ENCODE measurements at places on chromosomes 12 and 14.

- DNase-seq, result no peak
Observed at GRCh38 chr12:126883697-126884096, 1383.3 kb upstream of the TMEM132C start.

DNA sequence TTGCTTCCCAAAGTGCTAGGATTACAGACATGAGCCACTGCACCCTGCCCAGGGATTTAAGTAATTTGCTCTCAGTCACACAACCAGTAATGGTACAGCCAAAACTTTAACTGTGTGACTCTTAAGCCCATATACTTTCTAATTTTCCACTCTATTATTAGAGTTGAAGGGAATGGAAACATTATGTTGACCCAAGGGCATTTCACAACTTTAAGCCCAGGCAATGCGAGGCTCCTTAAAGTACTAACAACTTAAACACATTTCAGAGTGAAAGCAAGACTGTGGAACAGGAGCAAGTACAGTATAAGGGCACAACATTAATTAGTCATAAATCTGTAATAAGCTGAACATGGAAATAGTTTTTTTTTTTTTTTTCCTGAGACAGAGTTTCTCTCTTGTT lies 39.8 kb downstream of the BAZ1A start:
- no peak for DNase-seq

- DNase-seq, result no peak
Observed at GRCh38 chr12:8781381-8782127, 40.9 kb upstream of the A2ML1 start.

- no peak for DNase-seq
Observed at GRCh38 chr12:59393506-59393905, 202.3 kb upstream of the SLC16A7 start.

- DNase-seq, result no peak
Observed at GRCh38 chr14:100634026-100634425, 46.8 kb upstream of the BEGAIN start.

DNA sequence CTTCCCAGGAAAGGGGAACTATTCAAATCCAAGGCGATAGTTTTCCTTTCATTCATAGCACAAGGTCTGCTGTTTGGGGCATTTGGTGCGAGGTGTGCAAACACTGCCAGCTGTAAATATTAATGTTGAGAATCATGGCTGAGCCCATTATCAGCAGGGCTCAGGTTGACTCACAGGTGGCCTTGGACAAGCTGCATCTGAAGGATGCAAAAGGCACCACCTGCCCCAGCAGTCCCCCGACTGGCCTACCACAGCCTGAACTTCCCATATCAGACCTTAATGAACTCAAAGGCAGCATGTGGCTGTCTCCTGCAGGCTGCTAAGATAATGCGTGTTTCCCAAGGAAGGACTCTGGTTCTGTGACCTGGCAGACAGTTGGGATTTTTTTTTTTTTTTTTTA lies 93.3 kb upstream of the MAP1LC3B2 start:
- DNase-seq, result no peak

- no peak for DNase-seq
Observed at GRCh38 chr12:52354200-52354599, 13.1 kb downstream of the KRT85 start.

DNA sequence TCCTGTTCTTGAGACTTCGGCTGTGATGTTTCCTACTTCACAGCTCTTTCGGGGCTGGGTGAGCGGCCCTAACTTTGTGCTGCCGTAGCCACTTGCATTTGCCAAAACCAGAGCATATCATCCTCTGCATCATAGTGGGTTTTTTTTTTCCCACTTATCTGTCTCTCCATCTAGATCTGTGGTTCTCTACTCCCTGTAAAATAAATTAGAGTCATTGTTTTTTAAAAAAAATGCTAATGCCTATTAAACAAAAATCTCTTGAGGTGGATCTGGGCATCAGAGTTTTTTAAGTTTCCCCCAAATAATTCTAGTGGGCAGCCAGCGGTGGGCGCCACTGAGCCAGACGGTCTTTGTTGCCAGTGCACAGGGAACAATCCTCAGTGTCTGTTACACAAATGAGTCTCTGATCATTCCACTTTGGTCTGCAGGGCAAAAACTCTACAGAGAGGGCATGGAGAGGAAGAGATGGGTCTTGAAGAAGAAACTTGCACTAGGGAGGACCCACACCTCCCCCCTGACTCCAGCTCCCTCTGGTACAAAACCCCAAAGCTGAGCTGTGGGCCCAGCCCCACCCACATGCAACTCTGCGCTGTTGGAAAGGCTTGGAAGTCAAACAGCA lies 62.4 kb upstream of the BCL2L14 start:
- DNase-seq, result no peak

- DNase-seq, result no peak
Observed at GRCh38 chr14:20343862-20344220, 406 bp downstream of the PARP2 start.

DNA sequence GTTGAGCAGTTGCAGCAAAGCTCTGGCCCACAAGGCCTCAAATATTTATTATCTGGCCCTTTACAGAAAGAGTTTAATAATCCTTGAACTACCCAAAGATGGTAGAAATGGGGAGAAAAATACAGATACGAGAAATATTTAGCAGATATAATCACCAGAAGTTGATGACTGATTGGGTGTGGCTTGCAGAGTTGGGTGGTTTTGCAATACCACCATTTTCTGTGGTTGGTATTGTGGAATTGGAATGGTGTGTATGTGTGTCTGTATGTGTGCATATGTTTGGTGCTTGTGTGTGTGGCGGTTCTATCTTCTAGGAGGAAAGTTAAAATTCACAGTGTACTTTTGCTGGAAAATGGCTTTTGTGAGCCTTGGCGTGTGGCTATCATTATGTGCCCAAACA lies 85.4 kb upstream of the MANSC4 start:
- DNase-seq, result no peak

DNA sequence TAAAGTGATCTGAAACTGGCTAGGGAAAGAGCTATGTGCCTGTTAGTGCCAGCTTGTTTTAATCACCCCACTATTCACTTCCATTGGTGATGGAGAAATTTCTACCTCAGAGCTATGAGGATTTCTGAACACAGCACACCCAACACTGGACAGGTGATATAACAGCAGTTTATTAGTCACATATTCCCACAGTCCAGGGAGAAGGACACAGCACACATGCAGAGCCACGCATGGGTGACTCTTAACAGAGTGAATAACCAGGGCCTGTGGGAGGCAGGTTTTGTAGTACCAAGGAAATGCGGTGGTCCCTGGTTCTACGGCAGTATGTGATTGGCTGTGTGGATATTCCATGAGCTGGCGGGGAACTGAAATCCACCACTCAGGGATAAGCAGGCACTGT lies 455.1 kb downstream of the BTG1 start:
- DNase-seq, result no peak

- DNase-seq, result no peak
Observed at GRCh38 chr12:115450017-115450416, 766.0 kb upstream of the TBX3 start.

GRCh38 chr12:86929962-86930361 lies 673.8 kb upstream of the MGAT4C start:
- no peak for DNase-seq

- DNase-seq, result no peak
Observed at GRCh38 chr12:72540811-72541210, 268.6 kb downstream of the TRHDE start.

DNA sequence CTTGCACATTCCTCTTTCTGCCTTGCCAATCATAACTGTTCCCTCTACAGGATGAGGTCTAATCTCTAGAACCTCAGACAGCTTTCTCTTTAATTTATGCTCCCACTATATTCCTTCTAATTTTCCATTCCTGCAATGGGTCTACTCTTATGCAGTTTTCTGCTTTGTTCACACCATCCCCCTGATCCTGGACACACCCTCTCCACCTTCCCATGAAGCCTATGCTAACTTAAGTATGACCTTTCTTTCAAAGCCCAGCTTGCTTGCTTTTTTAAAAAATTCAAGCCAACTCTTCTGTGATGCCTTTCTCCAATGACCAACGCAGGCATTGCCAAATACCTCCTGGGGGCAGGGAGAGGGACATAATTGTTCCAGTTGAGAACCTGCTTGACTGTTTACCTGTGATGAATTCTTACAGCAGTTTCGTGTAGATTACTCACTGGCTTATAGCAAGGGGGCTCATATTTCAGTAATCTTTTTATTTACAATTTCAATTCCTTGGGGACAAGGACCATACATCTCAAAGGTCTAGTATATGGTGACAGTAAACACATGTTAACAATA lies 7.8 kb downstream of the SLC38A1 start:
- no peak for DNase-seq

- DNase-seq, result no peak
Observed at GRCh38 chr12:77229640-77230442, 164.5 kb upstream of the E2F7 start.

DNA sequence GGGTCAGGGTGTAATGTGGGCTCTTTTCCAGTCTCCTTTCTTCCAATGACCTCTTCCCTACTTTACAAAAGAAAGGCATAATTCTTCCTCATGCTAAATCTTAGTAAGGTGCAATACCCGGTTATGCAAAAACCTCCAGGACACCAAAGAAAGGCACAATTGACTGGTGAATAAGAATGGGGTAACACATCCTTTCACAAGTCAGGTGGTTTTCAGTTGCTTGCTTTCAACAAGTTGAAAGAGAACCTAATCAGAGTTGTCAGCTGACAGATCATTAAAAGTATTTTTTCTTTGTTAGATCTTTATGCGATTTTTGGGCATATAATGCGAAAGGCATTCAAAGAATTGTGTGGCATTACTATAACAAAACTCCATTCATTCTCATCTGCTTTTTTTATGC lies 1.3 kb upstream of the AEBP2 start:
- DNase-seq, result no peak

DNA sequence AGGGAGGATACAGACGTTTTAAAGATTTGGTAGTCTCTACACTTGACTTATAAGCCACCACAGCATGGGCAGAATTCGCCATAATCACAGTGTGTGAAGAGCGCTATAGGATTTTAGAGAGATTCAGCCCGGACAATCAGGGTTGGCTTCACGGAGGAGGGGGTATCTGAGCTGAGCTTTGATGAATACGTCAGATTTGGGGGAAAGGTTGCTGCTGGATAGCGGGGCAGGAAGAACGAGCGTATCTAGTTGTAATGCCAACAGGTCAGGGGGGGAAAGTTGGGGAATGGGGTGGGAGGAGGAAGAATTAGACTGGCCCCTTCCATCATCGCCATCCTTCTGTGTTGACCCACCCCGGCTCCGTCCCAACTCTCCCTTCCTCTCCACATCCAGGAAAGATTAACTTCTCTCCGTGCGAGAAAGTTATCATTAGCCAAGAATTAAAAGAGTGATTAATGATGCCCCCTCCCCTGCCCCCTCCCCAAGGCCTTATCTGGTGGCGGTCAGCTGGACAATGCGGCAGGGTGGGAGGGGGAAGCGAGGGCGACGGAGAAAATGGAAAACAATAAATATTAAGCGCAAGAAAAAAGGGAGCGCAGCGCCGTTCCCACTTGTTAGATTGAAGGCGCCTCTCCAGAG lies 13.5 kb upstream of the GPATCH2L start:
- DNase-seq, result no peak

GRCh38 chr12:28253161-28253641 lies 62.9 kb downstream of the CCDC91 start:
- DNase-seq, result no peak

DNA sequence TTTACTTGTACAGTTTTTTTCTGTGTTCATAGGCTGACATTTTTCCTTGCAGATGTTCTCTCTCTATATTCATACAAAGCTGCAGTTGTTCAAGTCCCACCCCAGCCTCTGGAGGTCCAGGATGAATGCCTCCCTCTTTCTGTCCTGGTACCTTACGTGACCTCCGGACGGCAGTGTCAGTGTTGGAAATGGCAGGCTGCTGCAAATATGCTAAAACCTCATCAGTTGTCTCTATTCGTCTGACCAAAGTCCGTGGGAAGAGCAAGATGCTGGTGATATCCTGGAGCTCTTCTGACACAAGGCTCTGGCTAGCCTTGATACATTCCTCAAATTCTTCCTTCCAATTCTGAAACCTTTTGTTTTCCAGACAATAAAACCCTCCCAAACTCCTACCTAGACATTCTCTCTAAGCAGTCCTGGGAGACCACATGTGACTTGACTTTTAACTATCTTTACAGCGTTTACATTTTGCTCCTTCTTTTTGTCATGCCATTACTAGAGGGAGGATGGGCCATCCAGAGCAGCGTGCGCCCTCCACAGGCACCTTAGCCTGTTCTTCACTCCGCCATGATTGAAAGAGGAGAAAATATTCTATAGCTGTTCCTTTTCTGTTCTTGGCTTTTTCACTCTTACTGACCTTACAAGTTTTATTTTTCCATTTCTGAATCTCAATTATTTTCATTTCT lies 143.6 kb downstream of the RGS6 start:
- DNase-seq, result no peak

GRCh38 chr12:130987151-130987931 lies 33.6 kb downstream of the ADGRD1 start:
- no peak for DNase-seq

DNA sequence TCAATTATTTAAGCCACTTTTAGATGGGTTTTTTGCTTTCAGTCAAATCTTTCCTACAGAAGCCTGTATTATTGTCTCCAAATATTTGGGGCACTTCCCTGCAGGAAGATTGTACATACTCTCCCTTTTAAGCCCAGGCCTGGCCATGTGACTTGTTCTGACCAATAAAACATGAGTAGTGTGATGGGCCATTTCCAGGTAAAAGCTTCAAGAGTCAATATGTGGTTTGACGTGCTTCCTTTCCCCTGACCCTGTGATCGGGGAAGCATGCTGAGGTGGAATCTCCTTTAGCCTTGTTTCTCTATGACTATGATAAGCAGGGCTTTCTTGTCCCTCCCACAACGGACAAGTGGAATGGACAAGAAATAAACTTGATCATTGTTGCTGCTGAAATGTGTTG lies 14.2 kb upstream of the NIN start:
- DNase-seq, result no peak

GRCh38 chr12:51520576-51521325 lies 70.3 kb upstream of the SCN8A start:
- DNase-seq, result no peak

- DNase-seq, result no peak
Observed at GRCh38 chr12:105480162-105480561, 149.7 kb downstream of the C12orf75 start.

GRCh38 chr14:50232276-50232642 lies 881 bp upstream of the SOS2 start:
- DNase-seq, result no peak

DNA sequence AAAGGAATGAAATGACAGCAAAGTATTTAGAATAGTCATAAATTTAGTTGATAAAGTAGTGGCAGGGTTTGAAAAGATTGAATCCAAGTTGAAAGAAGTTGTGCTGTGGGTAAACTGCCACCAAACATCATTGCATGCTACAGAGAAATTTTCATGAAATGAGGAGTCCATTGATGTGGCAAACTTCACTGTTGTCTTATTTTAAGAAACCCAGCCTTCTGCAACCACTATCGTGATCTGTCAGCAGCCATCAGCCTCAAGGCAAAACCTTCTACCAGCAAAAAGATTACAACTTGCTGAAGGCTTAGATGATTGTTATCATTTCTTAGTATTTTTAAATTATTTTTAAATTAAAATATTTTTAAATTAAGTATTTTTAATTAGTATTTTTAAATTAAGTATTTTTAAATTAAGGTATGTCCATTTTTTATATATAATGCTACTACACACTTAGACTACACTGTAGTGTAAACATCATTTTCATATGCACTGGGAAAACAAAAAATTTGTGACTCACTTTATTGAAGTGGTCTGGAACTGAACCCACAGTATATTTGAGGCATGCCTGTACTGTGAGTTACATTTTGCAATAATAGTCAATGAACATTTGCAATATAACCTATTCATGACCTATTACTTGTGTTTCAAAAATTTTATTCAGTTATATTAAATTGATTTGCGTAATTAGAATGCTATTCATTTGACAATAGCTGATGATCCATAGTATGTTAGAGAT lies 67.2 kb upstream of the SYT1 start:
- no peak for DNase-seq
